HCT116 (cell line): ENCODE measurements at places on chromosomes 5 and 9. TPM values are rescaled to one million over a fixed set of nuclear protein-coding genes. Genes with fewer than 3 reads are reported as not detected.
A peak's percentile ranks its signal among the peaks of the same experiment; 100 is the strongest.

Gene COQ4
- total RNA-seq = 45.8 TPM

Gene SHOC1
- 1.1 TPM for total RNA-seq

Gene FOXD4
- total RNA-seq = 2.8 TPM

Gene LCP2
- 0.61 TPM for total RNA-seq

Gene NCS1
- total RNA-seq = 68.7 TPM

Gene ARID3C
- total RNA-seq = 0.42 TPM

Gene RUSC2
- 11.6 TPM for total RNA-seq

- H3K27ac ChIP-seq = no peak overlapping the region
- no peaks in the 10 kb centered on the region for H3K4me1 ChIP-seq
- DNase-seq = no peak
- H3K36me3 ChIP-seq = no peaks in the 10 kb centered on the region
- H3K4me3 ChIP-seq = no peak overlapping the region
- no peaks in the 10 kb centered on the region for H3K27me3 ChIP-seq
These were observed 251.2 kb downstream of the NFIB start for GRCh38 chr9:14062586-14063221.

DNA sequence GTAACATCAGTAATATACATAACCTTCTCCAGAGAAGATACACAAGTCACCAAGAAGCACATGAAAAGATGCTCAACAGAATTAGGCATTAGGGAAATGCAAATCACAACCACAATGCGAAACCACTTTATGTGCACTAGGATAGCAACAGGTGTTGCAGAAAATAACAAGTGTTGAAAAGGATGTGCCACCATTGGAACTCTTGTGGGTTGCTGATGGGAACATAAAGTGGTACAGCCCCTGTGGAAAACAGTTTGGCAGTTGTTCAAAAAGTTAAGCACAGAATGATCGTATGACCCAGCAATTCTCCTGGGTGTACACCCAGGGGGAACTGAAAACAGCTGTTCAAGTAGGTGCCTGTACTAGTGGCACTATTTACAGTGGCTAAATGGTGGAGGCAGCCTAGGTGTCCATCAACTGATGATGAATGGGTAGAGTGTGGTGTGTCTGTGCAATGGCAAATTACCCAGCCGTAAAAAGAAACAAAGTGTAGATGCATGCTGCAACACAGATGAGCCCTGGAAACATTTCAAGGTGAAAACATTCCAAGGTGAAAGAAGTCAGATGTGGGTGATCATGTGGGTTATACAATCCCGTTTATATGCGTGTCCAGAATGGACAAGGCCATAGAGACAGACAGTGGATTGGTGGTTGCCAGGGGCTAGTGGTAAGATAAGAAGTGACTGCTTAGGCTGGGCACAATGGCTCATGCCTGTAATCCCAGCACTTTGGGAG lies 27.2 kb downstream of the CCDC69 start:
- H3K4me3 ChIP-seq = no peak overlapping the region
- no peak overlapping the region for H3K27ac ChIP-seq
- H3K4me1 ChIP-seq = peaks cover 2% of the 10 kb centered on the region; the same call in 1 of the 2 replicates
- DNase-seq = no peak
- no peaks in the 10 kb centered on the region for H3K36me3 ChIP-seq

GRCh38 chr5:73764996-73765395 lies 139.0 kb downstream of the ARHGEF28 start:
- no peak overlapping the region for H3K4me3 ChIP-seq
- no peaks in the 10 kb centered on the region for H3K27me3 ChIP-seq
- H3K4me1 ChIP-seq = no peaks in the 10 kb centered on the region
- H3K27ac ChIP-seq = no peak overlapping the region
- no peaks in the 10 kb centered on the region for H3K36me3 ChIP-seq
- no peak for DNase-seq

- no peak overlapping the region for H3K4me3 ChIP-seq
- no peak for DNase-seq
- H3K27ac ChIP-seq = no peak overlapping the region
- H3K27me3 ChIP-seq = no peaks in the 10 kb centered on the region
- no peaks in the 10 kb centered on the region for H3K4me1 ChIP-seq
These were observed 67.4 kb downstream of the ZNF608 start for GRCh38 chr5:124678922-124679519.

GRCh38 chr9:133913571-133914369 lies 78.4 kb downstream of the VAV2 start:
- no peaks in the 10 kb centered on the region for H3K36me3 ChIP-seq
- H3K4me3 ChIP-seq = no peak overlapping the region
- DNase-seq = no peak
- H3K27me3 ChIP-seq = no peaks in the 10 kb centered on the region
- H3K4me1 ChIP-seq = no peaks in the 10 kb centered on the region; the same call in 1 of the 2 replicates

DNA sequence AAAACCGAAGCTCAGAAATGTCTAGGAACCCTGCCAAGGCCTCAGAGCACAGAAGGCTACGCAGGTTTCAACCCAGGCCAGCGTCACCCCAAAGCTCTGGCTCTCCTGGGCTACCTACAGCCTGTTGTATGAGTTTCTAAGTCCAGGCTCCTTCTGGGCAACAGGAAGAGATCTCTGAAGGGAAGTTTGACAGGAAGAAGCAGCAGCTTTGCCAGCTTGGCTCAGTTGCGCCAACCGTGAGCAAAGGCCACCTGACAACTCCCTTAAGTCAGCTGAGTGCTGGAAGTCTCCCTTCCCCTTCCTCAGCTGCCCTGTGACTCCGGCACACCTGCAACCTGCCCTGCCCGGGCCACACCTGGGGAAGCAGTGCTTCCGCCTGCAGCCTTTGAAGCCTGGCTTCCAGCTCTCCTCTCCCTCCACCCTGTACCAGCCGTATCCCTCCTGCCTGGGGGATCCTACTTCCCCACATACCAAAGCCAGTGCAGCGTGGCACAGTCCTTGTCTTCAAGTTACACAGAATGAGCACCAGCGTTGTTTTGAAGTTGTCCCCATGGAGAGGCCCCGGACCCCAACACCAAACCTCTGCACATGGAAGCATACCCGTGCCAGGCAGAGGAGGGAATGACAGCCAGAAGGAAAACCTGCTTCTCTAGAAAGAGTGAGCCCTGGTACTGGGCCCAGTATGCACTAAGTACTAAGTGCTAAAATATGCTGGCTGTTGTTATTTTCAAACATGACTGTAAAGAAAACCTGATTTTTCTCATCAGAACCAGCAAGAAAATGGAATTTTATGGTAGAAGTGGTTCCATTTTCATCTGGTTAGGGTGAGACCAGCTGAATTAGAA lies 36.5 kb downstream of the SHB start:
- peaks cover 82% of the 10 kb centered on the region for H3K4me1 ChIP-seq
- no peaks in the 10 kb centered on the region for H3K27me3 ChIP-seq
- DNase-seq = no peak
- H3K27ac ChIP-seq = no peak overlapping the region

DNA sequence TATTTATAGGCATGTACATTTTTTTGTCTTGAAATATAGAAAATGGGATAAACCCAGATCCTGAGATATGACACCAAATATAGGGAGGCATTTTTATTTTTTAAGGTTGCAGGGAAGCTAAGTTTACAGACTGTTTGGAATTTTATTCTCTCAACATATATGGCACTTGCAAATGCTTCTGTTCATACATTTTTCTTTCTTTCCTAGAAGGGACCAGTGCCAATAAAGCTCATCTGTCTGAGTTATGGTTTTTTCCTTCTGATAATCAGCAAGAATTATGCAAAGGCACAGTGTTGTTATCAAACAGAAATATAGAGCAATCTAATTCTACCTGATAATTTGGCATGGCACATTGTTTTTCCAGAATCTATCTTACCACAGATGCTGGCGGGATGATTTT lies 156.9 kb upstream of the GPR151 start:
- no peak overlapping the region for H3K4me3 ChIP-seq
- H3K27me3 ChIP-seq = peaks cover 9% of the 10 kb centered on the region; the same call in 1 of the 2 replicates
- H3K4me1 ChIP-seq = no peaks in the 10 kb centered on the region
- H3K36me3 ChIP-seq = no peaks in the 10 kb centered on the region
- no peak for DNase-seq

- DNase-seq = no peak
- H3K4me3 ChIP-seq = no peak overlapping the region
- H3K4me1 ChIP-seq = no peaks in the 10 kb centered on the region
- H3K27me3 ChIP-seq = peaks cover 32% of the 10 kb centered on the region
These were observed 161.8 kb downstream of the ICE1 start for GRCh38 chr5:5584236-5584745.

- H3K4me1 ChIP-seq = peaks cover 12% of the 10 kb centered on the region
- H3K27ac ChIP-seq = no peak overlapping the region
- DNase-seq = peak; percentile 48
These were observed 52.6 kb upstream of the TNC start for GRCh38 chr9:115170358-115171073.

GRCh38 chr9:3989915-3990314 lies 310.0 kb downstream of the GLIS3 start:
- no peak for DNase-seq
- no peak overlapping the region for H3K4me3 ChIP-seq
- no peaks in the 10 kb centered on the region for H3K36me3 ChIP-seq
- H3K4me1 ChIP-seq = no peaks in the 10 kb centered on the region
- no peaks in the 10 kb centered on the region for H3K27me3 ChIP-seq
- no peak overlapping the region for H3K27ac ChIP-seq

- no peak overlapping the region for H3K27ac ChIP-seq
- DNase-seq = no peak
- H3K4me3 ChIP-seq = no peak overlapping the region
- no peaks in the 10 kb centered on the region for H3K36me3 ChIP-seq
- H3K4me1 ChIP-seq = no peaks in the 10 kb centered on the region
These were observed 96.6 kb downstream of the MAN2A1 start for GRCh38 chr5:109786206-109786855.

DNA sequence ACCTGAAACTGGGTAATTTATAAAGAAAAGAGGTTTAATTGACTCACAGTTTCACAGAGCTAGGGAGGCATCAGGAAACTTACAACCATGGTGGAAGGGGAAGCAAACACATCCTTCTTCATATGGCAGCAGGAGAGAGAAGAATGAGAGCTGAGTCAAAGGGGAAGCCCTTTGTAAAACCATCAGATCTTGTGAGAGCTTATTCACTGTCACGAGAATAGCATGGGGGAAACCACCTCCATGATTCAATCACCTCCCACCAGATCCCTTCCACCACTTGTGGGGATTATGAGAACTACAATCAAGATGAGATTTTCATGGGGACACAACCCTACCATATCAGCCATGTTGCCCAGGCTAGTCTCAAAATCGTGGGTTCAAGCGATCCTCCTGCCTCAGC lies 143.4 kb downstream of the FGF18 start:
- no peaks in the 10 kb centered on the region for H3K36me3 ChIP-seq
- 0 out of 2 replicates have a peak, but pooled peaks cover 4% of the 10 kb centered on the region for H3K27me3 ChIP-seq
- no peak overlapping the region for H3K27ac ChIP-seq

DNA sequence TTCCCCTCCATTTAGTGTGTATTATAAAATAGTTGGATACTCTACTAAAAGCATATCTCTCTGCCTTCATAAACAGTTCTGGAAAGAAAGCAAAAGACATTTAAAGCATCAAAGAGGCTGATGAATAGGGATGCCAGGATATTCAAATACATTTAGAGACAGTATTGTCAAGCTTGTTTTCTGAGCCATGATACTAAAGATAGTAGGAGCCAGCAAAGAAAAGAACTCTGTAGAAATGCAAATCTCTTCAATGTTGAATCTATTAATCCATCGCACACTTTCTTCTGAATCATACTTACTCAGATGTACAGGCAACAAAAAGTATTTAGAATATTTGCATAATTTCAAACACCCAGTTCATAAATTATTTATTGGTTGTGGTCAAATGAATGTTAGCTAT lies 207.1 kb upstream of the MEF2C start:
- H3K27ac ChIP-seq = no peak overlapping the region
- no peak overlapping the region for H3K4me3 ChIP-seq
- H3K36me3 ChIP-seq = no peaks in the 10 kb centered on the region
- no peak for DNase-seq
- H3K4me1 ChIP-seq = no peaks in the 10 kb centered on the region

- H3K4me1 ChIP-seq = peaks cover 18% of the 10 kb centered on the region
- peak overlapping the region; percentile 77 for H3K4me3 ChIP-seq
- H3K27me3 ChIP-seq = no peaks in the 10 kb centered on the region
- H3K36me3 ChIP-seq = peaks cover 31% of the 10 kb centered on the region
- H3K27ac ChIP-seq = peak overlapping the region; percentile 93
- DNase-seq = no peak
These were observed 3.7 kb downstream of the ARRDC3 start for GRCh38 chr5:91379246-91379913.
